ENCODE measurements at places on chromosomes 2 and 18.

- no peak overlapping the region for H3K4me3 ChIP-seq
- no peaks in the 10 kb centered on the region for H3K4me1 ChIP-seq
- no peaks in the 10 kb centered on the region for H3K36me3 ChIP-seq
- no peaks in the 10 kb centered on the region for H3K27me3 ChIP-seq
Measured at GRCh38 chr18:65288908-65289307, 461.9 kb upstream of the CDH7 start.

- H3K27me3 ChIP-seq = no peaks in the 10 kb centered on the region
- no peak overlapping the region for H3K4me3 ChIP-seq
- H3K4me1 ChIP-seq = peaks cover 14% of the 10 kb centered on the region
- peaks cover 4% of the 10 kb centered on the region for H3K36me3 ChIP-seq
Measured at GRCh38 chr2:28137221-28137620, 246.7 kb downstream of the BABAM2 start.

- no peaks in the 10 kb centered on the region for H3K36me3 ChIP-seq
- H3K4me3 ChIP-seq = no peak overlapping the region
- no peaks in the 10 kb centered on the region for H3K4me1 ChIP-seq
Measured at GRCh38 chr2:16252891-16253290, 312.5 kb downstream of the MYCN start.

DNA sequence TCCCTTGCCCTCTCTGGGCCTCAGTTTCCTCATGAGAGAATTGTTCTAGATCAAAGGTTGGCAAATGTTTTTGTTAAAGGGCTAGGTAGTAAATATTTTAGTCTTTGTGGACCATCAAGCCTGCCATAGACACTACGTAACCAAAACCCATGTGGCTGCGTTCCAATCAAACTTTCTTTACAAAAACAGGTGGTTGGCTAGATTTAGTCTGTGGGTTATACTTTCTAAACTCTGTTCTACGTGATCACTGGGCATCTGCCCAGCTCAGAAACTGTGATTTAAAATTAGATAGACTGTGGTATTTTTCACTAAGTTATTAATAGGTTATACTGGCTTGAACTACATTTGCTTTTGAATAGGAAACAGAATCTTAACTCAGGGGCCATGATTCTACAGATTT lies 149.8 kb upstream of the DCC start:
- H3K27me3 ChIP-seq = no peaks in the 10 kb centered on the region
- H3K27ac ChIP-seq = no peak overlapping the region
- no peaks in the 10 kb centered on the region for H3K4me1 ChIP-seq
- H3K4me3 ChIP-seq = no peak overlapping the region

- H3K27me3 ChIP-seq = no peaks in the 10 kb centered on the region
- DNase-seq = no peak
- H3K4me3 ChIP-seq = no peak overlapping the region
- H3K27ac ChIP-seq = no peak overlapping the region
- no peaks in the 10 kb centered on the region for H3K36me3 ChIP-seq
Measured at GRCh38 chr2:202408546-202409140, 32.5 kb downstream of the BMPR2 start.

GRCh38 chr2:98801286-98801685 lies 70.4 kb upstream of the MGAT4A start:
- DNase-seq = no peak
- H3K4me1 ChIP-seq = peaks cover 33% of the 10 kb centered on the region
- no peak overlapping the region for H3K4me3 ChIP-seq

GRCh38 chr2:170314744-170315447 lies 136.9 kb downstream of the MYO3B start:
- no peaks in the 10 kb centered on the region for H3K36me3 ChIP-seq
- DNase-seq = no peak
- no peak overlapping the region for H3K4me3 ChIP-seq
- no peaks in the 10 kb centered on the region for H3K27me3 ChIP-seq
- no peak overlapping the region for H3K27ac ChIP-seq

DNA sequence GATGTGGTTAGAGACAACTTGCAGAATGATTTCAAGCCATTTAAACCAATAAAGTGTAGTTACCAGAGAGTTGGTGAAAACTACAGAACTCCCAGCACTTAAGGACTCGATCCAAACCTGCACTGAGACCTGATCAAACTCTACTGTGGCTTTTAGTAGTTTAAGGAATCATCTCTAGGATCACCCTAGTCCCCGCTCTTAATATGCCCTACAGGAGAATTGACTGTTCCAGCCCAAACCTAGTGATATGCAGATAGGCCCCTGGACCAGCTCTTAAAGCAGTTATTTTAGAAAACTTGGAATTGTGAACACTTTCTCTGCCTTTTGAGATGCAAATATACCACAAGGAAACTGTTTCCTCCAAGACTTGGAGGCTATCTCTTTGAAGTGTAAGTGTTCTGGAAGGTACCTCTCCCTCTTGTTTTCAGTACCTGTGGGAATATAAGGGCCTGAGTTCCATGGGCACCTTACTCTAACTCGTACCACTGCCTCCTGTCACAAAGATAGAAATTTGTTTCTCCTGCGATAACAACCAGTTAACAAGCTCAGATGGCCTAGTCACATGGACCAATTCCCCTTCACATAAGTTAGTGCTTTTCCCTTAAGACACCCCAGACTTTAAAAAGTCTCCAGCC lies 1367.2 kb upstream of the SLC39A10 start:
- H3K36me3 ChIP-seq = no peaks in the 10 kb centered on the region
- no peak for DNase-seq
- no peak overlapping the region for H3K27ac ChIP-seq

GRCh38 chr18:44586782-44587524 lies 93.7 kb upstream of the SETBP1 start:
- H3K4me1 ChIP-seq = no peaks in the 10 kb centered on the region
- no peaks in the 10 kb centered on the region for H3K27me3 ChIP-seq
- no peak overlapping the region for H3K27ac ChIP-seq
- no peak for DNase-seq
- H3K4me3 ChIP-seq = no peak overlapping the region
- H3K36me3 ChIP-seq = no peaks in the 10 kb centered on the region

DNA sequence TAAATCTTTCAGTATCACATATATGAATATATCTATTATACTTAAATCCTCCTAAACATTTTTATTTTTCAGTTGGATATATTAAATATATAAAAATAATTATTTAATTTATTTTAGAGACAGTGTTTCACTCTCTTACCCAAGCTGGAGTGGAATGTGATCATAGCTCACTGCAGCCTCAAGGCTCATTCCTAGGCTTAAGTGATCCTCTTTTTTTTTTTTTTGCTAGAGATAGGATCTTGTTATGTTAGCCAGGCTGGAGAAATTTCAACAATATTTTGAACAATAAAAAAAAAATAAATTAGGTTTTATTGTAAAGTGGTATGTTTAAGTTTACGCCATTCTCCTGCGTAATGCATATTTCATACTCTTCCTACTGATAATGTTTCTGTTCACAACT lies 4.2 kb downstream of the SPAST start:
- DNase-seq = no peak
- H3K27me3 ChIP-seq = no peaks in the 10 kb centered on the region
- no peak overlapping the region for H3K27ac ChIP-seq
- H3K4me3 ChIP-seq = no peak overlapping the region
- H3K36me3 ChIP-seq = peaks cover 25% of the 10 kb centered on the region
- H3K4me1 ChIP-seq = peaks cover 41% of the 10 kb centered on the region

DNA sequence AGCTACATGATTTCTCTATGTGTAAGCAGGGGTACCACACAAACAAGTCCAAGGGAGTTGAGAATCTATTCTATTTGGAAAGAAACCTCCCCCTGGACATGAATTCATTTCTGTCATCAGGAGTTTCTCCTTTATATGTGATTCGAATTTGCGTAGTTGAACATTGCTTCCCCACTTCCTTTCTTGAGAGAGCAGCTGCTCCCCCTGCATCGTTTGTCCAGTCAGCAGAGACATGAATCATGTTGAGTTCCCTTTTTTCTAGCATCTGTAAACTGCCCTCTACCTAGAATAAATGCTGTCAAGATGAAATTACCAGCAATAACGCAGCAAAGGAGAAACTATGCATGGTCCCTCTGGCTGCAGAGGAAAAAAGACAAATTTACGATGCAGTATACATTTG lies 73.8 kb downstream of the KIF5C start:
- H3K4me1 ChIP-seq = peaks cover 8% of the 10 kb centered on the region
- no peaks in the 10 kb centered on the region for H3K36me3 ChIP-seq
- no peaks in the 10 kb centered on the region for H3K27me3 ChIP-seq
- peak; percentile 72 for DNase-seq
- H3K27ac ChIP-seq = no peak overlapping the region
- H3K4me3 ChIP-seq = no peak overlapping the region

DNA sequence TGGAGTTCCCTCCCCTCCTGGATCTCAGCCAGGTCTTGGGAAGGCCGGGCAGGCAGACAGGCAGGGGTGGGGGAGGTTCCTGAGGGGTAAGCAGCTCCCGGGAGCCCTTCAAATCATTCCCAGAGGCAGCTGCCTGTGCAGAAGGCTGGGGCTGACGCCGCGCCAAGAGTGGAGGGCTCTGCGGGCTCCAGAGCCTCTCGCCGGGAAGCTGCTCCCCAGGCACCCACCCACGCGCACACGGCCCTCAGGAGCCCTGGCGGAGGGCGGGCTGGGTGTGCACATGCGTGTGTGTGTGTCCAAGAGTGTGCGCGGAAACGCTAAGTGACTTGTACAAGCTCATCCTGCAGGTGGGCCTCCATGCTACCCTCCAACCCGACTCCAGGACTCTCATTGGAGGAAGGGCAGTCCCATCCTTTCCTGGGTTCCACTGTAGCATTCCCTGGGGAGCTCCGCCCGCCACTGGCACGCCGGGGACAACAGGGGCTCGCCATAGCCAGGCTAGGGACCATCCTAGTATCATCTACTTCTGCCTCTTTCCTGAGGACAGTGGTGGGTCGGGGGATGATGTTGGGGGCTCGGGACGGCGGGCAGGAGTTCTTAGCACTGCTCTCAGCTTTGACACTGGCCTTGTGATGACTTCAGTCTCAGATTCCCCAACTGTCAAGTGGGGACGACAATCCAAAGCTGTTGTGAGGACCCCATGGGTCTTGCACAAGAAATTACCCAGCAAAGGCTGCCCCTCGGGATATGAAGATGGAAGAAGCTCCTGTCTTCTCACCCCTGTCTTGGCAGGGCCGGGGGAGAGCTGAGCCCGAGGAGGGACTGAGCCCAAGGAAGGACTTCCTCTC lies 50.3 kb downstream of the INHBB start:
- no peak overlapping the region for H3K27ac ChIP-seq
- no peaks in the 10 kb centered on the region for H3K4me1 ChIP-seq
- no peak for DNase-seq

- H3K27me3 ChIP-seq = no peaks in the 10 kb centered on the region
- DNase-seq = no peak
- H3K36me3 ChIP-seq = no peaks in the 10 kb centered on the region
- H3K4me3 ChIP-seq = no peak overlapping the region
Measured at GRCh38 chr2:10864861-10865636, 46.7 kb upstream of the KCNF1 start.

- no peak overlapping the region for H3K27ac ChIP-seq
- H3K27me3 ChIP-seq = no peaks in the 10 kb centered on the region
- no peaks in the 10 kb centered on the region for H3K4me1 ChIP-seq
Measured at GRCh38 chr2:197092431-197092830, 165.9 kb upstream of the PGAP1 start.

DNA sequence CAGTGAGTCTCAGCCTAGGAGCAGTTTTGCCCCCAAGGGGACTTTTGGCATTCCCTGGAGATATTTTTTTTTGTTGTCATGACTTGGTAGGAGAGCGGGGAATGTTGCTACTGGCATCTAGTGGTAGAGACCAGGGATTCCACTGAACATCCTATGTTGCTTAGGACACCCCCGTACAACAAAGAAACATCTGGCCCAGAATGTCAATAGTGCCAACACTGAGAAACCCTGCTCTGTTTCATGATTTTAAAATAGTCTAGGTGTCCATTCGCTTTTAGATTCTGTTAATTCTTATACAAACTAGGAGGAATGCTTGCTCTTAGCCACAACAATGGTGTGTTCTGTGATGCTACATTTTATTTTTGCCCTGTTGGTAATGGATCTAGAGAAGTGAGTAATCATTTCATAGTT lies 225.8 kb upstream of the SIX3 start:
- H3K4me3 ChIP-seq = no peak overlapping the region
- no peak for DNase-seq
- H3K27me3 ChIP-seq = no peaks in the 10 kb centered on the region
- peaks cover 6% of the 10 kb centered on the region for H3K4me1 ChIP-seq
- H3K36me3 ChIP-seq = no peaks in the 10 kb centered on the region

DNA sequence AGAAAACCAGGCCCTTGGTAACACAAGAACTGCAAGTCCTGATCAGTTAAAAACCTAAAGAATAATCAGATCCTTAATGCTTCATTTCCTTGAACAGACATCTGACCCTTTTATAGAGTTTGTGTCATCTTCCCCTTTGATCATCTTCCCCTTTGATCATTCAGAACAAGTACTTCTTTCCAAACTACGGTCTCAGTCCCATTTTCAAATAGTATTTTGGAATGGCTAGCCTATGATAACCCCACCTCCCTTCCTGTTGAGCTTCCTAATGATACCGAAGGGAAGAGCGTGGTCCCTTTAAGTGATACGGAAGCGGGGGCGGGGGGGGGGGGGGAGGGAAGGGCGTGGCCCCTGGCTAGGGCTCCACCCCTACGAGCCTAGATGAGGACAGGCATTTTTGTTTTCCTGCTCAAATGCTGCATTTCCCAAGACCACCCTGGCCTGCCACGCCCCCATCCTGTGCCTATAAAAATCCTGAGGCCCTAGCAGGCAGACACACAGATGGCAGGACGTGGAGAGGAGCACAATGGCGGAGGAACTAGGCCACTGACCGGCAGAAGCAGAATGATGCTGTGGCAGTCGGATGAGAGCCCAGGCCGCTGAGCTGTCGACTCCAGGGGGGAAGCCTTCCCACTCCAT lies 24.1 kb upstream of the CHRNA1 start:
- H3K4me3 ChIP-seq = no peak overlapping the region
- peaks cover 2% of the 10 kb centered on the region for H3K27me3 ChIP-seq
- DNase-seq = no peak
- H3K4me1 ChIP-seq = peaks cover 4% of the 10 kb centered on the region

DNA sequence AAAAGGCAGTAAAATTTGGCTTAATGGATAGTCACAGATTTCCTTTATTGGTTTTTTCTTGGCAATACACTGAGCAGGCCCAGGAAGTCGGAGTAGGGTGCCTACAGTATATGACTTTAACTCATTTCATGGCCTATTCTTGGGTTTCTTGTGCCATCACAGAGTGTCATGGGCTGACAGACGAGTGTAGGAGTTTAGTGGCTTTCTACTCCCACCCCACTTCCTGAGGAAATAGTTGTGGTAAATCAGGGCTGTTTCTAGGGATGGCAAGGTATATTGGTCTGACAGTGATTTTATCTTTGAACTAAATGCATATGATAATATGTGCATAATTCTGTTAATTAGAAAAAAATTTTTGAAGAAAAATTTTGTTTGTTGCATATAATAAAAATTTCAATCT lies 100.1 kb downstream of the PLCL1 start:
- no peak for DNase-seq
- H3K4me3 ChIP-seq = no peak overlapping the region
- no peak overlapping the region for H3K27ac ChIP-seq
- H3K27me3 ChIP-seq = peaks cover 12% of the 10 kb centered on the region

GRCh38 chr18:76437011-76437410 lies 58.0 kb downstream of the ZNF516 start:
- no peak for DNase-seq
- H3K27ac ChIP-seq = peak overlapping the region; percentile 38
- H3K4me1 ChIP-seq = no peaks in the 10 kb centered on the region
- no peaks in the 10 kb centered on the region for H3K27me3 ChIP-seq
